ENCODE measurements at places on chromosomes 4 and X.

GRCh38 chr4:1684506-1685234 is 557 bp upstream of the FAM53A start:
- peak overlapping the region; percentile 49 for H3K4me3 ChIP-seq
- H3K27me3 ChIP-seq: no peaks in the 10 kb centered on the region
- no peaks in the 10 kb centered on the region for H3K36me3 ChIP-seq
- DNase-seq: peak; percentile 99

- no peaks in the 10 kb centered on the region for H3K36me3 ChIP-seq
- no peaks in the 10 kb centered on the region for H3K4me1 ChIP-seq
- H3K27me3 ChIP-seq: no peaks in the 10 kb centered on the region
- no peak overlapping the region for H3K27ac ChIP-seq
- DNase-seq: no peak
These were observed 199.8 kb upstream of the SFRP2 start for GRCh38 chr4:153988492-153989363.

DNA sequence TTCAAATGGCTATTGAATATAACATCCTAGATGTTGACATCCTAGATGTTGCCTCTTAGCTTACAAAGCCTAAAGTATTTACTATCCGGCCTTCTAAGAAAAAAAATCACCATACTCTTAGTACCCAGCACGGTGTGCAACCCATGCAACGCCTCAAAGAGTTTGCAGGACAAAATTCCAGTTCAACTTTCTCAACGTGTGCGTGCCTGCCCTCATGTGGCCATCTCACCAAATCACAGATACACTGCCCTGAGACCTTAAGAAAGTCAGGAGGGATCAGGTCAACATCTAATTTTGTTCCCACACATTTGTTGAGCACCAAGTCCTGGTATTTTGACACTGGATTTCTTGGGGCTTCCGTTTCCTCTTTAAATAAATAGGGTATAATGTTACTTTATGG is 68.3 kb downstream of the CRMP1 start:
- H3K36me3 ChIP-seq: no peaks in the 10 kb centered on the region
- no peaks in the 10 kb centered on the region for H3K27me3 ChIP-seq
- no peak overlapping the region for H3K27ac ChIP-seq
- no peak overlapping the region for H3K4me3 ChIP-seq
- no peak for DNase-seq

- DNase-seq: no peak
- H3K27me3 ChIP-seq: no peaks in the 10 kb centered on the region
- H3K4me1 ChIP-seq: no peaks in the 10 kb centered on the region
- H3K27ac ChIP-seq: no peak overlapping the region
These were observed 967.2 kb downstream of the RPA4 start for GRCh38 chrX:97850911-97851310.

- peak overlapping the region; percentile 92 for H3K27ac ChIP-seq
- H3K36me3 ChIP-seq: no peaks in the 10 kb centered on the region
- peaks cover 50% of the 10 kb centered on the region for H3K4me1 ChIP-seq
- H3K27me3 ChIP-seq: no peaks in the 10 kb centered on the region
These were observed 1.7 kb downstream of the FBXL5 start for GRCh38 chr4:15653420-15653819.

Data from liver (tissue), 10 donors.